ENCODE measurements at places on chromosomes 3 and 15.

DNA sequence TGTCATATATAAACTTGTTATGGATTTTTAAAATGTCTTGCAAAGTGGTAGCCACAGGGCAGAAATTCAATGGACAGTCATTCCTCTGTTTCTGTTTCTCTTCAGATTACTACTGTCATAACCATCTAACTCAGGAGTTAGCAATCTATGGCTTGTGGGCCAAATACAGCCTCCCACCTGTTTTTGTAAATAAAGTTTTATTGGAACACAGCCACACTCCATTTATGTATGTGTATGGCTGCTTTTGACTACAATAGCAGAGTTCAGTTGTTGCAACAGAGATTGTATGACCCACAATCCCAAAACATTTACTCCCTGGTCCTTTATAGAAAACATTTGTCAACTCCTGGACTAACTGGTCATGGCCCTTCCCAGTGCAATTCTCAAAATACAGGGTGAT is 20.0 kb downstream of the SLC27A2 start:
- DNase-seq: no peak

GRCh38 chr3:52428151-52429005 is 16.5 kb downstream of the SEMA3G start:
- no peak for DNase-seq

DNA sequence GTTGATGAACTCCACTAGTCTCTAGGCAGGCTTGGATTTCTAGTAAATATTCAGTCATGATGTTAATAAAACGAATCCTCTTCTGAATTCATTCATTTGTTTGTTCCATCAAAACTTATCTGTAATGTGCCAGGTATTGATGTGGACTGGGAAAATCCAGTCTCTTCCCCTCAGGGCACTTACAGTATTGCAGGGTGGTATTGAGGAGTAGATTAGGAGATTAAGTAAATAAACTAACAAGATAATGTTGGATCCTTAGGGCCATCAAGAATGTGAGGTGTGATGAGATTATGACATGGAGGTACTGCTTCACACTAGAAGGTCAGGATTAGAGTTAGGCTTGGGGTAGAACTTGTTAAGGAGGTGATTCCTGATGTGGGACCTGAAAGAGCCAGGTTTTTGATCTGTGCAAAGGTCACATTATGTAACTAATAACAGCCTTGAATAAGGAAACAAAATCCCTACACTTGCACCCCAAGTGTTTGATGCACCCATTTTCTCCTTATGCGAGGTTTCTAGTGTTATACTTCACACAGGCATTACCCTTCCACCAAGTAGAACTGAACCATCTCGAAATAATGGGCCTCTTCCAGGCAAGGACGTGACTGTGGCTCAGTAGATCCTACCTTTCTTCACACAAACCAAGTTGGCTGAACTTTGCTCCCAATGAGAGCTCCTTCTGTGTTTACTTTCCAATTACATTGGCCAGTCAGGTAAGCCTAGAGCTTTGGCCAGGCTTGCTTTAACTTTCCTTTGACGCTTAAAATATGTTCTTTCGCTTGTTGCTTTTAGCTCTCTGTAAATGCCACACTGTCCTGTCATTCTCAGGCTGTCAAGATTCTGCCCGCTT is 16.7 kb downstream of the MCTP2 start:
- no peak for DNase-seq

DNA sequence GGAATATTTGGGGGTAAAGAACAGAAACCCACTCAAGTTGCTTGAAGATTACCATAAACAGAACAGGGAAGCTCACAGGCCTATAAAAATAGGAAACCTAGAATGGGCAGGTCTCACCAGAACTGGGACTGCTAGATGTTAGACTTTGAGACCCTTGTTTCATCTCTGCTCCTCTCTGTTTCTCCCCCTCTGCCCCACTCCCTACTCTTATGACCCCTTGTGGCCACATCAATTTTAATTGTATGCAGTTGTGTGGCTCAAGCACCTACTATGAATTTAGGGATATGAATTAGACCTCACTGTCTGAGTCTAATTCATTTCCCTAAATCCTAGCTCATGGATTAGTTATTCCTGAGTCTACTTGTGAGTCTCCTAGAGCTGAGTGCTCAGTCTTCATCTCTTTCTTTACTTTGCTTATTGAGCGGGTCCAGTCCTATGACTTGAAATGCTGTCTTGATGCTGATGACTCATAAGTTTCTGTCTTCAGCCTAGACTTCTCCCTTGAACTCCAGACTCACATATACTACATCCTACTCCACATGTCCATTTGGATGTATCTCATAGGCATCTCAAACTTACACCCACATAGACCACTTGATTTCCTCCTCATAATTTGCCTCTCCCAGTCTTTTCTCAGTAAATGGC is 78.7 kb downstream of the ITPR1 start:
- DNase-seq: no peak

DNA sequence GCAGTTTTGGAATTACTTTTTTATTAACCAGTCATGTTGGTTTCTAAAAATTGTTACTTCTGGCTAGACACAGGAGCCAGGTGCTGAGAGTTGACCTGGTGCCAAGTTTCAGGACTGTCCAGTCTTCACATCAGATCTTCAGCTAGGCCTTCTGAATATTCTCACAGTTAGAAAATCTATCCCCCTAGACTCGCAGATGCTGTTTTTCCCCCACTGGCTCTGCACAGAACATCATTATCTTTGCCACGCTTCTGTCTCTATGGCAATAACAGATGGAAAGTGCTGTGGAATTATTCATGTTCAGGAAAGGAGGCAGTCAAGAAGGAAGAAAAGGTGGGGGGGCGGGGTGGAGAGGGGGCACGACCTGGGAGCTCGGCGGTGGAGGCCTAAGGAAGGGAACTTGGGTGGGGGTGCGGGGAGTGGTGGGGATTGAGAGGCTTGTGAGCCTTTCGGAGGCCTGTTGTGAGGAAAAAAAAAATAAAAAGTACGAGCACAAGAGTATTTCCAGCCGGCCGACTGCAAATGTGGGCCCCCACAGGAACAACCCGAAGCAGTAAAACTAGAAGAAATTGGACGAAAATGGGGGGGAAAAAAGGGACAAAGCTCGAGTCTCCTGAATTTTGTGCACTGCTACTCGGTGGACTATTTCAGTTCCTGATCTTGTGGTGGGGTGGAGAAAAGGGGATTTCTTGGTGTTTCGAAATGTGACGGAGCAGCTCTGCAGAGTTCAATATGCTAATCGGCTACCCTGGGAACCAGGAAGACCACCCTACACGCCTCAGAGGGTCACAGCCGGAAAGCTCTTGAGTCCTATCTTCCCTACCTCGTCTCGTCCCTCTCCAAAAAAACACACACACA is 1.5 kb upstream of the SKIL start:
- no peak for DNase-seq

DNA sequence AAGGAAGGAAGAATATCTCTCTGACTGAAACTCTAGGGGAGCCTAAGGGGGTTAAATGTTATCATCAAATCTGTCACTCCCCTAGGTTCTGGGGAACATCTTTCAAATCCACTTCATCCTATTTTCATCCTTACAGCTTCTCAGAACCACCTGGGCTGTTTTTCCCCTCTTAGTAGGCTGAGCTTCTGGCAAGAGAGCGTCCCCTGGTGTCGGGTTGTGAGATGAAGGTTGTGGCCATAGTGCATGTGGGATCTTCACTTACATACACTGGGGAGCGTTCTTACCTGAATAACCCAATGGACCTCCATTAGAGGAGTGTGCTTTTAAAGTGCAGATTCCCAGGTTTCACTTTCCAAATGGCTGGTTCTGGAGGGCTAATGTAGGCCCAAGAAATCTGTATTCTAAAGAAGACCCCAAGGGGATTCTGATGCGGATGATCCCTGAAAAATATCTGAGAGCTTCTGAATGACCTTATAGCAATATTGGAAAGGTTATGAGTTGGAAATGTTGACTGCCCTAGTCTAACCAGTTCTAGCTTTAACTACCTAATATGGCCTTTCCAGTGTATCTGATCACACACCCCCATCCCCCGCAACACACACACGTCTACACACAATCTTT is 663.7 kb downstream of the AGBL1 start:
- no peak for DNase-seq

DNA sequence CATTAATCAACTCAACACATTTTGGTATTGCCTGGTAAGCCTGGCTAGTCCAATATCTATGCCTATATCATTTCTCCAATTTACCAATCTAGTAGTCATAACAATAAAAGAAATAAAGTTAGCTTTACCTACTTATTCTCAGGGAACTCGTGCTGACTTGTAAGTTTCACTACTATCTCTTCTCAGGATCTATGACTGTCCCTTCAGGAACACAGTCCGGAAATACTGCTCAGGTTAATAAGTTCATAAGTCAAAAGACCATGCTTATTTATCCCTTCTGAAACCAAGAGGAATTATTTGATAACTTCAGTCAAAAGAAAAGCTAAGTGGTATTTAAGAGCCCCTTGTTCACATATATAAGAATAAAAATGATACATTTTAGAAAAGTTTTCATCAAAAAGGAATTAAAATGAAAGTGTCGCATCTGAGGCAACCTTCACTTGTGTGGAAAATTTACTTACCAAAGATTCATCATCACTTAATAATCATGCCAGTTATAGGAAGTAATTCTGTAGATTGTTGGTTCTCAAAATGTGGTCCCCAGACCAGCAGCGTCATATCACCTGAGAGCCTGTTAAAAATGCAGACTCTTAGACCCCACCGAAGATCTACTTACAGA is 15.5 kb upstream of the THRB start:
- no peak for DNase-seq

GRCh38 chr3:77081240-77081661 is 41.4 kb downstream of the ROBO2 start:
- no peak for DNase-seq

DNA sequence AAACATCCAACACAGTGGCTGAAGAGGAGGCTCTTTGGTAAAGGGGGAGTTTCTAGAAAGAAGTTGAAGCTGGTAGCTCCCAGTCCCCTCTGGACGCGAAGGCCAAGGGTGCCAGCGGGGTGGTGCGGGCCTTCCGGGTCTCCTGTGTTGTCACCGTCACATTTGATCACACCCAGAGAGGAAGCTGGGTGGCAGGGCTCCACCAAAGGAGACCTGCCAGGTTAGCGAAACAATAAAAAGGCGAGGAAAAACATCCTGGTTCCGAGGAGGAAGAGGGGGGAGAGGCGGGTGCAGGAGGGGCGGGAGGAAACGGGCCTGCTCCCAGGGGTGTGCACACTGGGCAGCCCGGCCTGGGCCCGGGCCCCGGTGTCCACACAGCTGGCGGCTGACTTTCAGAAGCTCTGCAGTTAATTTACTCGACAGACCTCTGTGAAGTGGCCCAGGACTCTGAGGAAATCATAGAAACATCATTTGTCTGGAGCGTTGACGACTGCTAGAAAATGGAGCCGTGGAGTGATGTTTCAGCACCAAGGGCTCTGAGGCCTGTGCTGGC is 12.1 kb downstream of the HEG1 start:
- no peak for DNase-seq

GRCh38 chr15:56176996-56177395 is 66.7 kb downstream of the RFX7 start:
- no peak for DNase-seq

DNA sequence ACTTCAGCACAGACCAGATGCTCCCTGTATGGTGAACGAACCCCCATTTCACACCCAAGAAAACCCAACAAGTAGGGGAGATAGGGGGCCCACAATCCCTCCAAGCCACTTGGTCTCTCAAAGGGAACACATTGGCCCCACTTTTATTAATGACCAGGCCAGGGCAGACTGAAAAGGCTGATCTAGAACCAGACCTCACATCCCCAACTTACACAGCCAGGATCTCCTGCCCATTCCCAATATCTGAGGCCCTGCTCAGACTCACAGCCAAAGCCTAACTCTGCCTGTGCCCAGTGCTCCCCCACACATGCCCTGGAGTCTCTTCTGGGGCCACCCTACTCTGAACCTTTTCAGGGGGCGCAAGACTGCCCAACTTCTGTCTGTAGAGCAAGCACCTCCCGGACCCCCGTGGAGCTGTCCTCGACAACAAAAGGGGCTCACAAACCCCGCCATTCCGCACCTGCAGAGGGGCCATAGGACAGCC is 1.8 kb downstream of the PLXNB1 start:
- DNase-seq: no peak

DNA sequence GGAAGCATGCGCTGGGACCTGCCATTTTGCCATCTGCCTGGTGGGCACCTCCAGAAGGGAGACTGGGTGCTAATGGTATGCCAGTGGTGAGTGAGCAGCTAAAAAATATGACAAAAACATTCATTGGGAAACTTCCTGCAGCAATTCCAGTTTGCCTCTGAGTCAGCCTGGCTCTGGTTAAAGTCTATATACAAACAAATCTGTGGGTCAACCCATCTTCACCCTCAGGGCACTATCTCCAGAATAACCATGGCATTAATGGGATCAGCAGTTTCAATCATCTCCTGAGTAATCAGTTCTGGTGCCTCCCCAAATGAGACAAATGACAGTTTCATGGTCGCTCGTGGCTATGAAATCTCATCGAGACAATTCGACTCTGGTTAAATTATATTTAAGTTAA is 21.5 kb downstream of the FRMD4B start:
- no peak for DNase-seq

DNA sequence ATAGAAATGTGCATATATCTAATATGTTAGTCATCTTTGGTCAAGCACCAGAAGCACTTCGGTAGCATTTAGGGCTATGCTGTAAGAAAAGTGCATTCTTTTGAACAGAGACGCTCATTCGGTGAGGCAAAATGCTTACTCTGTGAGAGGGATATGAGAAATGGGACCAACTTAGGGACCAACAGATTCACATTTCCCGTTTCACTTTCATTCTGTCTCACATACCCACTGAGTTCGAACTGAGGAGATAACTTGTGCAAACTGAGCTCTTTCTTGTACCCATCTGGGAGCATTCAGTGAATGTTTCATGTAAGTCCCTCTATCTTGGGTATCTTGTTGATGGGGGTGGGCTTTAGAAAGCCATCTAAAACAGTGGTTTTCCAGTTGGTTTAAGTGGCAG is 135.3 kb downstream of the FEZF2 start:
- DNase-seq: no peak

DNA sequence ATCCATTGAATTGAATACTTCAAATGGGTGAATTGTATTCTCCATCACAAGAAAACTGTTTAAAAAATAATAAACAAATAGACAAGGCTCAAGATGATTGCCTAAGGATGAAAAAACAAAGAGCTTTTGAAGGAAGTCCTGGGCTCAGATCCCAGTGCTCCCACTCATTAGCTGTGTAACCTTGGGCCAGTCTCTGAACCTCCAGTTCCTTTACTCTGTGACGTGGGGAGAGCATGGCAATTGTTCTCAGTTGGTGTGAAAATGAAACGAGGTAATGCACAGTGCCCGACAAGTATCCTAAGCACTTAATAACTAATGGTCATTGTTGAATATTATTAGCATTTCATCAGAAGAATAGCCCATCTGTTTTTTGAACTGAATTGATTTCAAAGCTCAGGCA is 40.7 kb downstream of the TNIK start:
- DNase-seq: no peak

DNA sequence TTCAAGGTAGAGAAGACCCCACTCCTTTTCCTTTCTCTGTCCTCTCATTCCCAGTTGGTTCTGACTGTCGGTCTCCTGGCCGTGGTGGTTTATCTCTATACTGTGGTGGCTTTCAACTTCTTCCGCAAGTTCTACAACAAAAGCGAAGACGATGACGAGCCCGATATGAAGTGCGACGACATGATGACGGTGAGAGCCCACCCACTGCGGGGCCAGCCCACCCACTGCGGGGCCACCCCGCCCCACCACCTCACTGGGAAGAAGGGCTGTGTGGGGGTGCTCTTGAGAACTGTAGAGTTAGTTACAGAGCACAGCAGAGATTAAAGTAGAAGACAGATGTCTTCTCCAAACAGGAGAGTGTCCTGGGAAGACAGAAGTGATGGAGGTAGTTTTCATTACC is 110.6 kb upstream of the CHRM5 start:
- no peak for DNase-seq

- DNase-seq: no peak
Measured at GRCh38 chr15:101136381-101137268, 115.2 kb downstream of the CHSY1 start.

GRCh38 chr3:134796281-134797056 is 1.4 kb downstream of the EPHB1 start:
- no peak for DNase-seq

Measured in left renal cortex interstitium (tissue), 4 donors.